ENCODE measurements at places on chromosomes 5 and 9.
A peak's percentile ranks its signal among the peaks of the same experiment; 100 is the strongest.

GRCh38 chr9:6640268-6641051 lies 5.1 kb downstream of the GLDC start:
- DNase-seq: no peak

DNA sequence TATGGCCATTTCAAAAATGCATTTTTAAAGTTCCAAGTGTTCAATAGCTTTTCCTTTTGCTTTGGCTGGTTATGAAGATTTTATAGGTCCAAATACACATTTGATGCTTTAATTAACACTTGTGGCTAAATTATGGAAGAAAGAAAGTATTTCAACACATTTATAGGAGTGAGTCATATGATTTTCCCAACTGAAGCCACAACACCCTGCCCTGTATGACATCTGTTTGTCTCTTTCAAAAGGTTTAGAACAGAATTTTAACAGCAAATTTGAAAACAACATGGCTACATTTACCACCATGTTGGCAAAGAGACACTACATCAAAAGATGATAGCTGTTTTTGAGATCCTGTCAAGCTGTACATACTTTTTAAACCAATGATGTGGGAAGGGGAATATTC lies 99.4 kb downstream of the TMEM174 start:
- DNase-seq: no peak

DNA sequence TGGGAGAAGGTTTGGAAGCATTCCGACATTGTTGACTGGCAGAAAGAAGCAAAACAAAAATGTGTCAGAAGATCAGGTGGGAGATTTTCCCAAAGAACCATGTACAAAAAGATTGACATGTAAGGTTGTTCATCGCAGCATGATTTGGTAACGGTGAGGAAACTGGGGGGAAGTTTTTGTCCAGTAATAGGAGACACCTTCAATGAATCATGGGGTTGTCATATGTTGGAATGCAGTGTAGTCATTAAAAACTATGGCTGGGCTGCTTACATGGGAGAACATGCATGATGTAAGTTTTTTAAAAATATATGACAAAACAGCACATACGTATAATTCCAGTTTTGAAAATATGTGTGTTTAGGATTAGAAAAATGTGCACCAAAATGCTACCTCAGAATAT lies 50.5 kb downstream of the HSD17B3 start:
- no peak for DNase-seq

GRCh38 chr5:17219006-17219422 lies 1.6 kb downstream of the BASP1 start:
- no peak for DNase-seq

- DNase-seq: peak; percentile 78
These were observed 47.2 kb downstream of the GPBP1 start for GRCh38 chr5:57221049-57221568.

GRCh38 chr5:151345808-151346478 lies 1.4 kb downstream of the SLC36A2 start:
- no peak for DNase-seq

GRCh38 chr9:15390201-15390600 lies 32.5 kb upstream of the SNAPC3 start:
- no peak for DNase-seq

GRCh38 chr5:103456476-103456875 lies 106.1 kb downstream of the NUDT12 start:
- DNase-seq: no peak

- DNase-seq: no peak
These were observed 818 bp downstream of the PCDHGA10 start for GRCh38 chr5:141413540-141414069.

DNA sequence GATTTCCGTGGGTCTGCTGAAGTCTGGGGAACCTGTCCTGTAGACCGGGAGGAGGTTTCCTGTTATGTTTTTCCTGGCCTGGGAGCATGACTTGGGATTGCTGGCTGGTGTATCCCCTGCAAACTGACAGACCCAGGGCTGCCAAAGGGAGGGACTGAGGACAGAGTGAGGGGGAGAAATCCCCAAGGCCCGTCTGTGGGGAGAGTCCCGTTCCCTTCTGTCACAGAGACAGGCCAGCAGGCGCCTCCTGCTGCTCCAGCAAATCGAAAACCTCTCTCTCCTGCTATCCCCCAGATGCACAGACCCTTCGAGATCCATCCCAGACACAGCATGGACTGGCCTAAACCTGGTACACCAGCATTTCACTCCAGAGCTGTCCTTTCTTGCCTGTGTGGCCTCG lies 56.2 kb upstream of the ALDH1B1 start:
- DNase-seq: no peak

GRCh38 chr9:109016132-109016531 lies 2.8 kb upstream of the CTNNAL1 start:
- no peak for DNase-seq

DNA sequence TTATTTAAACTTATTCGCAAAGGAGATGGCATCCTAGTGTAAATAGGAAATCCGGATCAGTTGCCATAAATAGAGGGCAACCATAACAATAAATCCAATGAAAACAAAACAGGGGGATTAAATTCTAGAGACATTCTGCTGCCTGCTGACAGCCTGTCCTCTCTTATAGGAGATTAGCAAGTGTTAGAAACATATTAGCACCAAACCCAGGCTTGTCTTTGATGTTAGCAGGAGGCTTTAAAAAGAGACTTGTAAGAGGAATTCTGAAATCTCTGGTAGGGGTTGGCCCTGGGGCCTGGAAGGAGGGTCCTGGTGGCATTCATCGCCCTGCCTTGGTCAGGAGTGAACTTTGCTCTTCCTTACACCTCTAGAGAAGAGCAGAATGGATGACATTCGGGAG lies 21.6 kb downstream of the NDST1 start:
- DNase-seq: no peak

GRCh38 chr5:127665641-127666040 lies 16.8 kb downstream of the CTXN3 start:
- DNase-seq: no peak

DNA sequence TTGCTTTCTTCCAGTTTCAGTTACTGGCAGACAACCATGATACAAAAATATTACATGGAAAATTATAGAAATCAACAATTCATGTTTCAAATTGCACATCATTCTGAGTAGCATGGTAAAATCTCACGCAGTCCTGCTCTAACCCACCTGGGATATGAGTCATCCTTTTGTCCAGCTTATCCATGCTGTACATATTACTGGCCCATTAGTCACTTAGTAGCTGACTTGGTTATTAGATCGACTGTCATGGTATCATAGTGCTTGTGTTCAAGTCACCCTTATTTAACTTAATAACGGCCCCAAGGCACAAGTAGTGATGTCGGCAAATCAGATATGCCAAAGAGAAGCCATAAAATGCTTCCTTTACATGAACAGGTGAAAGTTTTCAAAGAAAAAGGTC lies 41.2 kb downstream of the NADK2 start:
- no peak for DNase-seq

DNA sequence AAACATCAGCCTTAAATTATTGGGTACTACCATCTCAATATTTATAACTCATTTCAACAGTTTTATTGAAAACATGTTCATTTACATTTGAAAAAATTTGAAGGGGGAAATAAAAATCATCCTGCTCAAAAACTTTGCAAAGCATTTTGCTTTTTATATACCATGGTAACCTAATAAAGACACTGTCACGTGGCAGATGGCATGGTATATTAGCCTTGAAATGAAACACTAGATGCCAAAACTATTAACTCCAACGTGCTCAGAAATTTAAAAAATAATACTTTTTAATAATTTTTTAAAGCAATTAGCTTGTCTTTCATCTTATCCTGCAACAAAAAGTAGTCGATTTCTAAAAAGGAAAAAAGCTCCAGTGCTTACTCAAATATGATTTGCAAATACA lies 88.6 kb upstream of the NFIB start:
- DNase-seq: no peak

- no peak for DNase-seq
These were observed 87.8 kb upstream of the SLC30A5 start for GRCh38 chr5:69006030-69006429.

- no peak for DNase-seq
These were observed 7.2 kb downstream of the FAM219A start for GRCh38 chr9:34451135-34451534.

- no peak for DNase-seq
These were observed 36.3 kb upstream of the FBXL17 start for GRCh38 chr5:108418197-108418596.

GRCh38 chr9:115202960-115203751 lies 85.2 kb upstream of the TNC start:
- DNase-seq: no peak

GRCh38 chr5:138482638-138483037 lies 17.4 kb downstream of the EGR1 start:
- no peak for DNase-seq

- DNase-seq: no peak
These were observed 173.9 kb downstream of the HSPA4 start for GRCh38 chr5:133225671-133226152.
